ENCODE measurements at places on chromosomes 11 and 22. TPM values are rescaled to one million over a fixed set of nuclear protein-coding genes. Genes with fewer than 3 reads are reported as not detected.

Gene SMTNL1
- not detected for total RNA-seq

Gene ADORA2A
- not detected for total RNA-seq

Gene OR6T1
- total RNA-seq = not detected

Gene FAM180B
- not detected for total RNA-seq

Gene PANX3
- not detected for total RNA-seq

Gene SCUBE2
- total RNA-seq = not detected

Gene NXPE2
- total RNA-seq = not detected

Gene MRGPRX4
- not detected for total RNA-seq

Gene ANO5
- not detected for total RNA-seq

Gene BARX2
- total RNA-seq = 30.1 TPM

Gene TMPRSS13
- total RNA-seq = 22.9 TPM

Gene PAMR1
- total RNA-seq = 4.5 TPM

Gene RIMBP3C
- total RNA-seq = not detected

Gene MMP27
- not detected for total RNA-seq

Gene TMEM132A
- total RNA-seq = 107 TPM

Gene CCDC88B
- total RNA-seq = 8.7 TPM

Gene PKP3
- 520 TPM for total RNA-seq

Gene CHRM1
- not detected for total RNA-seq

Gene UPK2
- 0.56 TPM for total RNA-seq

Gene BUD13
- 13.5 TPM for total RNA-seq

Gene ANGPTL5
- total RNA-seq = not detected

Gene ABCC8
- total RNA-seq = 0.42 TPM

Gene DDTL
- not detected for total RNA-seq

Gene AIFM3
- 0.56 TPM for total RNA-seq

Data from airway epithelial cell (primary cell).